RPMI7951 (cell line): ENCODE measurements at places on chromosomes 2 and 18. TPM values are rescaled to one million over a fixed set of nuclear protein-coding genes. Genes with fewer than 3 reads are reported as not detected.

PAX8 gene
- 5.4 and 12.6 TPM in 2 replicates for total RNA-seq

ADNP2 gene
- total RNA-seq: 10.8 and 12.9 TPM in 2 replicates

LYG2 gene
- not detected in 2 replicates for total RNA-seq

RGPD3 gene
- total RNA-seq: 0.12 and 0.20 TPM in 2 replicates

RAB6D gene
- total RNA-seq: not detected in 2 replicates

REG3A gene
- total RNA-seq: not detected in 2 replicates

TRIM54 gene
- total RNA-seq: 0.10 TPM in 1 of 2 replicates, not detected in the other

C1QL2 gene
- total RNA-seq: not detected in 2 replicates

STPG4 gene
- not detected in 2 replicates for total RNA-seq

SERPINB13 gene
- not detected in 2 replicates for total RNA-seq

BMP10 gene
- not detected in 2 replicates for total RNA-seq

SMPD4 gene
- total RNA-seq: 31.4 and 35.2 TPM in 2 replicates

FEV gene
- total RNA-seq: not detected in 2 replicates

RBKS gene
- total RNA-seq: 1.8 and 2.8 TPM in 2 replicates

DCDC2C gene
- total RNA-seq: not detected in 2 replicates

DSC3 gene
- under 0.01 TPM in 1 of 2 replicates, not detected in the other for total RNA-seq

LRPPRC gene
- total RNA-seq: 43.6 and 50.5 TPM in 2 replicates

C2orf74 gene
- 34.5 and 36.4 TPM in 2 replicates for total RNA-seq

ZNF385B gene
- 0.48 TPM in 1 of 2 replicates, not detected in the other for total RNA-seq

OTOF gene
- total RNA-seq: not detected in 2 replicates
